ENCODE measurements at places on chromosomes 6 and 20.
A peak's percentile ranks its signal among the peaks of the same experiment; 100 is the strongest.

DNA sequence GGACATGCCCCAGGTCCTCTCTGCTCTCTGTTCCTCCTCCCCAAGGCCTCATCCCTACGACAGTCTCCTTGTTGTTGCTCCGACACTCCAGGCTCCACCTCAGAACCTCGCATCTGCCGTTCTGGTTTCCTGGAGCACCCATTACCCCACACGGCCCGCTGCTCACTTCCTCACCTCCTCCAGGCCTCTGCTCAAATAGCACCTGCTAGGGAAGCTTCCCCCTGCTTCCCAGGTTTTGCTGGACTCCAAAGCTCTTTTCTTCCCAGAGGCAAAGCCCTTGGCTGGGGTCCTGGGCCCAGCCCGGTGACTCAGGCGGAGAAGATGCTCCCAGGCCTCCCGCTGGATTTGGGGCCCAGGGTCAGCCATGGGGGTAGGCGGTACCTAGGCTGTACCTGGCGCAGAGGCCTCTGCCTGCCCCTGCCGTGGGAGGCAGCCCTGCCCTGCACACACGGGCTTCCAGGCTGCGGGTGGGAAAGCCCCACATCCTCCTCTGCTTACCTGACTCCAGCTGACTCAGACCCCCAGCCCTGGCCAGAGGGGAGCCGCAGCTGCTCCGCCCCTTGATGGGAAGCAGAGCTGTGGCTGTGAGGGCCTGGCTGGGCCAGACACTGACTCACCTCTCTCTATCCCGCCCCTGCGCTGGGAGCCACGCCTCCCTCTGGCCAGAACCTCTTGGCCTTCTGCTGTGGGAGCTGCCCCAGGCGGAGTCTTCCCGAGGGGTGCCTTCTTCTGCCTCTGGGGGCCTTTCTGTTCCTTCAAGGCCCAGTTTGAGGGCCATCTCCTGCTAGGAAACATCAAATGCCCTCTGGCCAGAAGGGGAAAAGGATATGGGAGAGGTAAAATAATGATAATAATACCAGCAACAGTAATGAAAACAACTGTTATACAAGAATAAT, 130.5 kb downstream of the CEBPB start:
- DNase-seq, result no peak

- no peak for DNase-seq
Observed at GRCh38 chr6:157896932-157897331, 73.9 kb downstream of the SNX9 start.

GRCh38 chr6:25279748-25280343, 672 bp downstream of the CARMIL1 start:
- DNase-seq, result peak; percentile 15

- DNase-seq, result no peak
Observed at GRCh38 chr6:166488701-166489100, 97.8 kb downstream of the RAMACL start.

- no peak for DNase-seq
Observed at GRCh38 chr20:14538433-14538832, 201.0 kb upstream of the FLRT3 start.

DNA sequence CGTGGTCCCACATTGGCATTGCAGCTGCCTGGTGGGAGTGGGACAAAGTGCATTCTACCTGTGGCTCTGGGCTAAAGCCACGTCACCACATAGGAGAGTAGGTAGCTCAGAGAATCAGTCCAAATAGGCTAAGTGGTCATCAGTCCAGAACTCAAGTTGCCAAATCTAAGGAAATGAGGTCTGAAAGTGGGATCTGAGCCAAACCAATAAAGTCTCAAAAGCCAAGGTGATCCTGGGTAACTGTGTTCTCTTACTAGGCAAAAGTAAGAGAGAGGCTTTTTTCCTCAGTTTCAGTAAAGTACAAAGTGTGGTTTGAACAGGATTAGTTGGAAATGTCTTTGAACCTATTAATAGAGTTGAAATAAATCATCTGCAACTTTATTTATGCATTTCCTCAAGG, 68.6 kb upstream of the CNKSR3 start:
- DNase-seq, result no peak

GRCh38 chr20:12833861-12834260, 174.9 kb upstream of the SPTLC3 start:
- no peak for DNase-seq

- DNase-seq, result no peak
Observed at GRCh38 chr6:43086022-43086658, 10.0 kb downstream of the PTK7 start.

DNA sequence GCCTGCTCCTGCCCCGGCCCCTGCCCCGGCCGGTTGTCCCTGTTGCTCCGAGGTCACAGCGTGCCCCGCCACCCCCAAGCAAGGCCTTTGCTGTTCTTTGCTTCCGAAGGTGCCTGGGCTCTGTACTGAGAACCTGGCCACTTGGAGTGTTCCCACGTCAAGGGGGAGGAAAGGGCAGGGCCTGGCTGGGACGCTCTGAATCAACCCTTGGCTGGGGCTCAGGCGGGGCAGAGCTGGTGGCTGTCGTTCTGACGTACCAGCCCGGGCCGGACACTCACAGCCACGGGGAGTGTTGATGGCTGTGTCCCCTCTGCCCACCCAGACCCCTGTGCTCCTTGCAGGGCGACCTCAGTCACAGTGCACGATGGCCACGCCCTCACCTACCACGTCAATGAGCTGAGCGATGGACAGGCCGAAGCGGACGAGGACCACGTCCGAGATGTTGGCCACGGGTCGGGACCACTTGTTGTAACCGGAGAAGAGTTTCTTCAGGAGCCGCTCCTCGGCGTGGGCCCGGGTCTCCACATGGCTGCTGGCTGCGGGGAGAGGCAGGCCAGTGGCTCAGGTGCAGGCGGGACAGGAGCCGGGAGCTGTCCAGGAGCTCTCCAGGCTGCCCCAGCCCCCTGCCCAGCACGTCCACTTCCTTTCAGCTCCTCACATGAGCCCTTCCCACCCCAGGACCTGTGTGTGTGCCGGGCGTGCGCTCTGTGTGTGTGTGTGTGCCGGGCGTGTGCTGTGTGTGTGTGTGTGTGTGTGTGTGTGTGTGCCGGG, 1.8 kb downstream of the CHRNA4 start:
- DNase-seq, result no peak

DNA sequence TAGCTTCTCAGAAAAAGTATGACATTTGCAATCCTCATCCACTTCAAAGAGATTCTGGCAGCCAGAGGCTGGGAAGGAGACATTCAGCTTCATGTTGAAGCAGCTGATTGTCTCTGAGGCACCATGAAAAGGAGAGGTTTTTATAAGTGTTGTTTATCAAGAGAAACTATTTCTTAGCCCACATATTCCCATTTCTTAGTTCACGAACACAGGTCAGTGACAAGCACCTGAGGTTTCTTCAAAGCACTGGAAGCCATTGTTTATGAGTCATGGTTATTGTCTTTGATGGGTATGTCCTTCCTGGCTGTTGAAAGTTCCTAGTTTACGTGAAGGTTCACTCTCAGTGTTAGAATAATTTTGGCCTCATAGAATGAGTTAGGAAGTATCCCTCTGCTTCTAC, 3.0 kb upstream of the DDX43 start:
- no peak for DNase-seq
